Coronary artery (tissue), 2 donors: ENCODE measurements at places on chromosomes 5 and 9.

GRCh38 chr5:116452774-116453368 is 121.8 kb downstream of the SEMA6A start:
- no peak for DNase-seq

DNA sequence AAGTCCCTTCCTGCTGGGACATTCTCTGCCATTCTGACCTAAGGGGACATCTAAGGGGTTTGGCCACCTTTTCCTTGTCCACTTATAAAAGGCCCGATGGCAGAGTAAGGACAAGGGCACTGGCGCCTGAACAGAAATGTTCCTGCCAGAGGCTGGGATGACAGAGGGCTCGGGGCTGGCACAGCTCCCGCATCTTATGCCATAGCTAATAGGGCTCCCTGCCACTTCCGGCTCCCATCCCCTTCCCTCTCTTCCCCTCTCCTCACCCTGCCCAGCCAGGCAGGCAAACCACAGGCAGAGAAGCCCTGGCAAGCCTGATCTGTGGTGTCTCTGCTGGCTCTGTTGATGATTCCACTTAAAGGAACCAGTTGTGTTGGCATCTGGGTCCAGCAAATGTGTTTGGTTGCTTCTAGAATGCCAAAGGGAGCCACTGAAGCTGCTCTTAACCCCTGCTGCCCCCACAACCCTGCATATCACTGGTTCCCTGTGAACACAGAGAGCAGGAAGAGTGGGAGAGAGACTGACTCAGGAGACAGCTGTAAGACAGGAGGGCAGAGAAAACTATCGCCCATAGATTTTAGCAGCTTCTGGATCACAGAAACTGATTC is 18.4 kb upstream of the ADRA1B start:
- DNase-seq, result no peak

DNA sequence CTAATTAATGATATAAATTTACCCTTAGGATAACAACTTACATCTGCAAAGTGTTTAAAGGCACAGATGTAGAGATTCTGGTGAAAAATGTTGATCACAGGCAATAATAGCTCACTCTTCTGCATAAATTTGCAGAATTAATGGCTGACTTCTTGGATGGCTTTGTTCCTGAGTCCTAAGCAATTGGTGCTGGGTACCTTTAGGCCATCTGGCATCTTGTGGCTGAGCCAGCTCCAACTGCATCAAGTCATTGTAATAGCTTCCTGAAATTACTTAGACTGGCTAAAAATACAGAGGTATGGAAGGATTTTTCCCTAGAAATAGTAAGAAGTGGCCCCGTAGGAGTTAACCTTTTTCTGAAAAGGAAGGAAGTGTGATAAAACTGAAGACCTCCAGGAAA is 118.3 kb upstream of the MINAR2 start:
- DNase-seq, result no peak

DNA sequence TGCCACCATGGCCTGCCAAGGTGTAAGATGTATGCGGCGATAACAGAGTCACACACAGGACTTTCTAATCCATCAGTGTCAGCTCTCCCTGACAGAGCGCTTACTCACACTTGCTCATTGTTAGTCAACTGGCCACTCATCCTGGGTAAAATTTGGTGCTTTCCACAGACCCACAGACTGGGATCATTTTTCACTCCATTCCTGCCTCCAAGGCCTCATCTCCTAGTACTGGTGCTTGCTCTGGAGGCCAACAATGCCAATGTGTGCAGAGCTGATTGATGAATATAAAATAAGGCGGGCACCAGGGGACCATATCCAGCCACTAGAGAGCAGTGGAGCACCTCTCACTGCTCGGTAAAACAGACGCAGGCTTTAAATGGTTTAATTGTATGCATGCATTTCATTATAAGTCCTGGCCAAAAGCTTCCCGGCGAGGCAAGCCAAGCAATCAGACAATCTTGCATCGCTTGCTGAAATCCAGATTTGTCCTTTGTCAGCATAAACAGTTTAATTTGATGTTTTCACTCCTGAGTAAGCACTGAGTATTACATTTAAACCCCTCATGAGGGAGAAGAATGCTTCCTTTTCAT is 22.3 kb downstream of the PSMB7 start:
- DNase-seq, result no peak

DNA sequence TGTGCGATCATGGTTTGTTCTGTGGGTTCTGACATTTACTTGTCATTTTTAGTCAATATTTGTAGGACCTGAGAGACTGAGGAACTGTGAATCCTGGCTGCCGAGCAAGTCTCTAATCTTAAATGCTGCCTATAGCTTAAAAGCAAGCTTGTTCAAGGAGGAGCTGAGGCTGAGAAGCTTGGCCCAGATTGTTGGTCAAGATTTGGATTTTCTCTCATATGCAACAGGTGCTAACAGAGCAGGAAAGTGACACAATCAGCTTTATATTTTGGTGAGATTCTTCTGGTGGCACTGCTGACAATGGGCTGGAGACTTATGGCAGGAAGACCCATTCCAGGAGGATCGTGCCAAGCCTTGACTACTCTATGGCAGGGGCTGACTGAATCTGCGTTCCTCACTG is 192.5 kb downstream of the MAPKAP1 start:
- DNase-seq, result no peak

GRCh38 chr9:99533421-99533820 is 288.3 kb upstream of the NR4A3 start:
- no peak for DNase-seq

GRCh38 chr9:73615557-73615956 is 463.9 kb downstream of the ANXA1 start:
- DNase-seq, result no peak

DNA sequence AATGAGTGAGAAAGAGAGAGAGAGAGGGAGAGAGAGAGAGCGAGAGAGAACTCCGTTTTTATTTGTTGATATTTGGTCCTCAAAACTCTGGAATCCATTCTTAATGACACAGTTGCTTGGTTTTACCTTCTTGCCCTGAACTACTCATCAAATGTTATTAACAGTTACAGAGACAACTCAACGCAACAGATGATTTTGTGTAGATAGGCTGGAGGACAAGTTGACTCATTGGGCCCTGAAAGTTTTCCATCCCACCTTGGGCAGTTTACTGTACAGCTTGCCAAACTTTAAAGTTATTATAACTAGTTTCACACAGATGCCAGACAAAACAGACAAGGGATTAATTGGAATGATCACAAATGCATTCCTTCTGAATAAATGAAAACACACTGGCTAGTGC is 339.9 kb downstream of the ARL15 start:
- DNase-seq, result no peak

- DNase-seq, result no peak
Measured at GRCh38 chr5:118902656-118903438, 85.5 kb downstream of the DTWD2 start.
